Left renal cortex interstitium (tissue), 4 donors: ENCODE measurements at places on chromosomes 11 and 22. TPM values are rescaled to one million over a fixed set of nuclear protein-coding genes. Genes with fewer than 3 reads are reported as not detected.

GRCh38 chr11:74786574-74786973 lies 37.9 kb downstream of the RNF169 start:
- no peak for DNase-seq

DNA sequence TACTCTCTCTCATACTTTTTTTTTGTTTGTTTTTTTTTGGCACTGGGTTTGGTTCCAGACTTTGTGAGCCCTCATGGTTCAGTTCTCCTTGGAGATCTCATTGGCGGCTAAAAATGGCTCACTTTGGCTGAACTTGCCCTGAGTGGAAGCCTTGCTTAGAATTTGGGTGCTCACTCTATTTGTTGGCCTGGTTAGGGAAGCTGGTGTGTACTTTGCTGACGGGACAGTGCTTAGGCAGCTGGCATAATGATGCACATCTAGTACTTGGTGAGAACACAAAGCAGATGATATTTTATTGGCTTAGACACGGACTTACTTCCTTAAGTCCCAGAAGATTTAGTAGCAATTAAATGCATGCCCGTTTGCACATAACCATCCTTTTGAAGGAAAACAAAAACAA lies 66.5 kb upstream of the GRAMD1B start:
- no peak for DNase-seq

Gene ZBED4
- polyA plus RNA-seq: 18.1 TPM

DNA sequence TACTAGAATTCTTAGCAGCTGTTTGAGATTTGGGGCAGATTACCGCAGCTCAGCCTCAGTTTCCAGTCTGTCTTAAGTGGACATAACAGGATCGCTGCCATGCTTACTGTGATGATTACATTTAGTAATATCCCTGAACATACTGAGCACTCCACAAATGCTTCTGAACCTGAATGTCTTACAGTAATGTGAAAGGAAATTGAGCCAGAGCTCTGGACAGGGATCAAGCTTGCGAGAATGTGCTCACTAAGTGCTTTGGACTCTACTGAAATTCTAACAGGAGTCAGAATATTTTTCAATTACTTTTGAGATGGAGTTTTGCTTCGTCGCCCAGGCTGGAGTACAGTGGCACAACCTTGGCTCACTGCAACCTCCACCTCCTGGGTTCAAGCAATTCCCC lies 118.6 kb upstream of the RASSF10 start:
- DNase-seq: no peak

DNA sequence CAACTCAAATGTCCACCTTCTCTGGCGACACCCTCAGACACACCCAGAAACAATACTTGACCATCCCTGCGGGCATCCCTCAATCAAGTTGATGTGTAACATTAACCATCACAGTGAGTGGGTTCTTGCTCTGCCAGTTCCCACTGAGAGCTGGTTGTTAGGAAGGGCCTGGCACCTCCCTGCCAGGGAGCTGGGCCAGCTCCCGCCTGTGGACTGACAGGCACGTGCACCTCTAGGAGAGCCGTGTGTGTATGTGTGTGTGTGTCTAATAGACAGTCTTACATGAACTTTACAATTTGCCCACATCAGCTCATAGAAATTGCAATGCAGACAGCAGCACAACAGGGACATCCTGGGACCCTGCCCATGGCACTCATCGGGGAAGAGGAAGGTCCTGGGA lies 298.7 kb downstream of the SHANK2 start:
- DNase-seq: no peak

DNA sequence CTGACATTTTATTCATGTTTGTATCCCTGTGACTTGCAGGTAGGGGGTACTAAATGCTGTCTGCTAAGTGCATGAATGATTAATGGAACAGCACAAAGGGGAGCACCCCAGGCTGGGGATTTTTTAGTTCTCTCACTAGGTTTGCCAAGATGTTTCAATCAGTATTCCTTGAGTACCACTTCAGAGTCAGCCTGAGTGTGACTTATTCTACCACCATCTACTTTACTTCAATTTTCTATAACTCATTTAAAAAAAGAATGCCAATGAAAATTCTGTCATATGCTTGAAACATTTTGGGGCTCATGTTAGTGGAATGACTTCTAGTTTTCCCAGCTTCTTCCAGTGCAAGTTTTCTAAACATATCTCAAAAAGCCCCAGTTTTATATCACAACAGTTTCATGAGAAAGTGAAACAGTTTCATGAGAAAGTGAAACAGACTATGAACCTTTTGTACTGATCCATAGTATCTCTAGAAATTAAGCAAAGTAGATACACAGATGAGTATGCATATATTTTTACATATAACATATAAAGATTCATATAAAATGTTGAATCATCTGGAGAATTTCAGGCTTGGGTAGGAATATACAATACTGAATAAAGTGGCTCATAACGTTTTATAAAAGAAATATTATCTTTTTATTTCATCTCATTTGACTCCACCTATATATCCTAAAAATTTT lies 252.4 kb downstream of the GRM5 start:
- DNase-seq: no peak
